ENCODE measurements at places on chromosomes 11 and 22.

- DNase-seq, result peak; percentile 49
Measured at GRCh38 chr22:50269970-50270665, at the start of gene MAPK11. Gene MAPK11 (minus strand): TSS chr22:50270380. CDS start chr22:50270292, 88 bp downstream.

- DNase-seq, result no peak
Measured at GRCh38 chr11:129880311-129880710, 15.1 kb downstream of the NFRKB start.

DNA sequence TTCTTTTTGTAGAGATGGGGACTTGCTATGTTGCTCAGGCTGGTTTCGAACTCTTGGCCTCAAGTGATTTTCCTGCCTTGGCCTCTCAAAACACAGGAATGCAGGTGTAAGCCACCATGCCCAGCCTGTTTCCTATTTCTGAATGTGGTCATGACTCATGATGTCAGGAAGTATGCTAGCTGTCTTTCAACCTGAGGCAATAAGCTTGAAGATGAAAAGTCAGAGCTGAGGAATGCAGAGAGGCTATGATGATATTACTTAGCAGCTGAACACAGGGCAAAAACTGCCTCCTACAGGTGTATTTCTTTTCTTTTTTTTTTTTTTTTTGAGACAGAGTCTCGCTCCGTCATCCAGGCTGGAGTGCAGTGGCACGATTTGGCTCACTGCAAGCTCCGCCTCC is 9.0 kb upstream of the NUCB2 start:
- no peak for DNase-seq

GRCh38 chr11:109940816-109941215 is 152.4 kb upstream of the ZC3H12C start:
- no peak for DNase-seq

DNA sequence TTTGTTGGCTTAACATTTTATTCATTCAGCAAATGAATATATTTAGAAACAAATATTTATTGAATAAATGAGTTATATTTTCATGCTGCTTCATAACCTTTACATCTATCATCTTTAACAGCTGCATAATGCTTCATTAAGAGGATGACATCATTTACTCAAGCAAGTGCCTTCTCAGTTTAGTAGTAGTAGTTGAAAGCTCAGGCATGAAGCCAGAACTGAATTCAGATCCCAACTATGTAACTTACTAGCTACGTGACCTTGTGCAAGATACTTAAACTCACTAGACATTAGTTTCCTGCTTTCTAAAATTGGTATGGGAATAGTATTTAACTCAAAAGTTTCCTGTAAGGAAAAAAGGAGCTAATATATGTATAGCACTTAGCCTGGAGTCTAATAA is 90.3 kb downstream of the TMPRSS5 start:
- DNase-seq, result no peak

DNA sequence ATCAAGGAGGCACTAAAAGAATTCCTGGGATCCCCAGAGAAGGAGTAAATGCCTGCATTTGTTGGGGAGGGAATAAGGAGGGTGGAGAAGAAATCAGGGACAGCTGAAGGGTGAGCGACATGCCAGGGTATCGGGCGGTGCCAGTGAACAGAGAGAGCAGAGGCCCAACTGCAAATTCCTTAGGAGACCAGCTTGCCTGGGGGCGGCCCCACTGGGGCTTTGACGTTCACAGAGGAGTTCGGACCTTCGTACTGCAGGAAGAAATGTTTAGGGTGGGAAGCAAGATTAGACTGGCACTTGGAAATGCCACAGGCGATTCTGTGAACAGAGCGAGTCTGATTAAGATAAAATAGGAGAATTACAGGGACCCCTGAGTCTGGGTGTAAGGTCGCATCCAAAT is 65.1 kb upstream of the FGF3 start:
- no peak for DNase-seq

- no peak for DNase-seq
Measured at GRCh38 chr11:82722231-82722630, 11.4 kb downstream of the FAM181B start.

- no peak for DNase-seq
Measured at GRCh38 chr22:39134366-39135091, 18.0 kb downstream of the CBX7 start.

DNA sequence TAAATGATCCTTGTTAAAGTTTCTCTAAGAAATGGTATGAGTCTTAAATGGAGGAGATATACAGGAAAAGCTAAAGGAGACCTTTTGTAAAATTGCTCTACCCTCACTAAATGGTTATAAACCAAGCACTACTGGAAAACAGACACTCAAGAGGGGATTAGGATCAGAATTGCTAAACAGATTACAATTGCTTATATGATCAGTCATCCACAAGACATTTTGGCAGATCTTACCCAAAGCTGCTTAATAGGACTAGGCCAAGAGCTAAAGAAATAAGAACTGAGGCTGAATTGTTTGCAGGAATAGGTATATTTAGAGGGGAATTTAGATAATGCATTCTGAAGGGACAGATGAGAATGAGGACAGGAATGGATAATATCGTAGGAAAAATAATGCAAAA is 9.5 kb downstream of the HARBI1 start:
- no peak for DNase-seq

DNA sequence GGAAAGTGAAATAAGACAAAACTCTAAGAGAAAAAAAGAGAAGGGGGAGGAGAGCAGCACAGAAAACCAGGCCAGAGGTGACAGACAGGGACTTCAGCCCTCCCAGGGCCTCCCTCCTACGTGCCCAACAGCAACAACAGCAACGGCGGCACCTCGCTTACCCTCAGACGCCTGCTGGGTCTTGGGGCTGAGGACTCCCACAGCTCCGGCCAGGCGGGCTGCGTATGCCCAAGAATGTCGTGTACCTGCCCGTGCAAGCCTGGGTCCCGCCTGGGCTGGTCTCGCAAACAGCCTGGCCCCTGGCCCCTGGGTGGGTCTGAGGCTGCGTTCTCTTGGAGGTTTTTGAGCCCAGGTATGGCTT is 30.5 kb downstream of the ARAP1 start:
- peak; percentile 31 for DNase-seq

DNA sequence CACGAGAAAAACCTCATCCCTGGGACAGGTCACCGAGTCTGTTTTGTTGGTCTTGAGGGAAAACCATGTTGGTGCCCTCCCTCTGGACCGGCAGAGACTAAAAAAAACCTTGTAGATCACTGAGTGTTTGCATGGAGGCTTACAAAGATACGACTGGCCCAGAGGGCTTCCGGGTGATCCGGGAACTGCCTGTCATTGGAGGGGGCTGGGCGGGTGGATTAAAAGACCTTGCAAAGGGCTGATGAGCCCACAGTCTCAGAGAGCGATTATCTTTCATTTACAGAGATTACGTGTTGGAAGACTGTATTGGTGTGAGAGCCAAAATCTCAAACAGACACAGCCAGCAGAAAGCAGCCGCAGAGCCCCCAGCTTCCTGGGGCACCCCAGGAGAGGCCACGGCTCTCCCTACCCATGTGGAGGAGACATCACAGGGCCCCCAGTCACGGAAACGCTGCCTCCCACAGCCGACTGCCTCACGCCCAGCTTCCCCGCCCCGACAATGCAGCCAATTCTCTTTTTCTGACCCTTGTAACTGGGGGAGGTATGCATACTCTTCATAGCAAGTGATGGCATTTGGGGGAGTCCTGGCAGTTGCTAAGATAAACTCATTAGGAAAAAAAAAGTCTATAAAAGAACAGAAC is 426.4 kb downstream of the CTTN start:
- DNase-seq, result no peak

DNA sequence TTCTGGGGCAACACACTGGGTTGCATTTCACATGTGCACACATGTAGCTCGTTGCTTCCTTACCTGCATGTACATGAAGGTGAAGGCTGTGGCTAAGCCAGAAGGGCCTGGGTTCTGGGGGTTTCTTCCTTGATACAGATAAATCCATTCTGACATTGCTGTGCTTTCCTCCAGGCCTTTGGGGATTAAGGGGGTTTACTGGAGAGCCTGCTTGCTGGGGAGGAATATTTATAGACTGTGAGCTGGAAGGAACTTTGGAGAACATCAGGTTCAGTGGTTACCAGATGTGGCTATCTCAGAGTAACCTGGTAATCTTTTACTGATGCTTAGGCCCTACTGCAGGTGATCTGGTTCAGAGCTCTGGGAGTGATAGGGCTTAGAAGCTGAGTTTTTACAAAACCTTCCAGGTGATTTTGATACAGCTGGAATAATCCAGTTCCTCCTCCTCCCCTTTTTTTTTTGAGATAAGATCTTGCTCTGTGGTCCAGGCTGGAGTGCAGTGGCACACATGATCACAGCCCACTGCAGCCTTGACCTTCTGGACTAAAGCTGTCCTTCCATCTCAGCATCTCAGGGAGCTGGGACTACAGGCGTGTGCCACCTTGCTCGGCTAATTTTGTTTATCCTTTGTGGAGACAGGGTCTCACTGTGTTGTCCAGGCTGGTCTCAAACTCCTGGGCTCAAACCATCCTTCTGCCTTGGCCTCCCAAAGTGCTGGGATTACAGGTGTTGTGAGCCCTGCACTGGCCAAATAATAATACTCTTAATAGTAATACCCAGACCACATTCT is 19.9 kb downstream of the ACO2 start:
- no peak for DNase-seq

GRCh38 chr22:19824212-19824925 is 30.3 kb downstream of the GNB1L start:
- no peak for DNase-seq

DNA sequence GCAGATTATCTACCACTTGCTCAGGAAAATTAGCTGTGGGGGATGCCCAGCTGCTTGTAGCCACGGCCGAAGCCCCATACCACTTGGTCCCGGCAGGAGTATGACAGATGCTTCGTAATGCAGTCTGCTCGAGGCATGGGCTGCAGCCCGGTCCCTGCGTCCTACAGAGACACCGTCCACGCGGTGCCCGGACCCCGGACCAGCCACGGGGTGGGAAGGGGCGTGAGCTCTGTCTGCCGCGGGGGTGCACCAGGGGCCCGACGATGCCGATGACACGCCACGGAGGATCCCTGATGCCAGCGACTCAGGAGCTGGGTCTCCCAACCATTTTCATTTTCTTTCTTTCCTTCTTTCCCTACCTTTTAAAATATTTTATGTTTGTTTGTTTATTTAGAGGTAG is 30.0 kb downstream of the SLC25A17 start:
- no peak for DNase-seq

DNA sequence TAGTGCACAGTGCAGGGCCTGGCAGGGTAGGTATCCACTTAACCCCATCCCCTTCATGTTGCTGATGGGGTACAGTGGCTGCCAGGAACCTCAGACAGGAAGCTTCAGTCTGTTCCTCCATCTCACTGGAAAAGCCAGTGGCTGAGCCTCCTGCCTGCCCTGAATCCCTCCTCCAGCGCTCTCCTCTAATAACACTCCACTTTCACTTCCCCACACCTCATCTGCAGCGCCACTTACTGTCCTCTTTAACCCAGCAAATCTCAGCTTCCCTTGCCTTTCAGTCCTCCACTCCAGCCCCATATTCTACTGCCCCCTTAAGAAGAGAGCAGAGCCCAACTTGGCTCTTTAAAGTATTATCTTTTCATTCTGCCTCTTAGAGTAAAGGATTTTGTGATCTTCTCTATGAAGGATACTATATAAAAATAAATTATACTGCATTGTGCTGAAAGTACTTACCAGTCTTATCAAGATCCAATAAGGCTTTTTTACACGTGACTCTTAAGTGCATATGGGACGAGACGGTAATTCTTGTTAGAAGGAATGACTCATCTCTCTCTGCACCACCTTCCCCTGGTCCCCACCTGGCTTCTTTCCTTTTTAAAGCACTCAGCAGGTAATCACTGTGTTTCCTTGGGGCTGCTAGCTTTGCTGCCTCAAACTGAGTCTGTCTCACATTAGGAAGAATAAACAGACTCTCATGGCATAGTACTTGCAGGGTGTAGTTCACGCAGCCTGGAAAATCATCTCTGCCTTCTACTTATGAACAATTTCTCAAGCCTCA is 238.0 kb upstream of the NARS2 start:
- no peak for DNase-seq

- DNase-seq, result no peak
Measured at GRCh38 chr11:12157241-12157661, 46.9 kb downstream of the MICAL2 start.

GRCh38 chr22:49490692-49491091 is 337.0 kb downstream of the BRD1 start:
- DNase-seq, result no peak

DNA sequence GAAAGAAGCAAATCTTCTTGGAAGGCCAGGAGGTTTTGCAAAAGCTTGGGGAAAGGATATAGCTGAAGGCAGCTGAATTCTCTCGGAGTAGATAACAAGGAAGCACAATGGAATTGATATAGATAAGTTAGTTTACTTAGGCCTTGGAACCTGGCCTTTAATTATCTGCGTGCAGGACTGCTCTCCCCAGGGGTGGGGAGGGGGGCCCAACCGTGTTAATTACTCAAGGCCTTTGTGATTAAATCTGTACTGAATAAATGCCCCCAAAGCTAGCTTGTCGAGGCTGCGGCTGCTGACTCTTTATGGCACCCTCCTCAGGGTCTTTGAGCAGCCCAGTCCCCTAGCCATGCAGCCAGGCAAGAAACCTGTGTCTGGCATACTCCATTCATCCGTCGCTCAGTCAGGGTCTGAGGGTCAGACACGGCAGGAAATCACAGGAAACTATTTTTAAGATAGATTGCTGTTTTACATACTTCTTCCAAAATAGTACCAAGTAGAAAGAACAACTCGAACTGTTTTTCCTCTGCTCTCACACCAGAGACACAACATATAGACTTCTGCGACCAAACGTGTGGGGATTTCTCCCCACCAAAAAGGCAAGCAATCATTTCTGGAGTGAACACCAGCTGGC is 36.5 kb downstream of the MS4A2 start:
- no peak for DNase-seq

GRCh38 chr11:9972989-9973388 is 309.1 kb downstream of the SWAP70 start:
- no peak for DNase-seq

DNA sequence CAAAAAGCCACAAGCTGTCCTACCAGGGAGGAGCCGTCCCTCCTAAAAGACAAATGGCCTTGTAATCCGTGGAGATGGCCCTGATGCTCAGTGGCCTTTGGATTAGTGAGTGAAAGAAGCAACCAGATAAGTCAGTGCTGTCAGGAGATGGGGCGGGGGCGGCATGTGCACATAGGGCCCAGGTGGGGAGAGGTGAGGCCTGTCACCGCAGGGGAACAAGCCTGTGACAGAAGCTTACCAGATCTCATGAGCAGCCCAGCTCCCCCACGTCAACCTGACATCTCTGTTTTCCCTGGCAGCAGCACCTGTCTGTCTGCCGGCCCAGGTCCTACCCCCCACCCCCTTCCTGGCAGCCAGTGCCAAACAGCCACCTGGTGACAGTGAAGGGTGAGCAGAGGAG is 162.6 kb downstream of the BUD13 start:
- no peak for DNase-seq

GRCh38 chr22:39081016-39081415 is 3.9 kb downstream of the APOBEC3G start:
- DNase-seq, result no peak

DNA sequence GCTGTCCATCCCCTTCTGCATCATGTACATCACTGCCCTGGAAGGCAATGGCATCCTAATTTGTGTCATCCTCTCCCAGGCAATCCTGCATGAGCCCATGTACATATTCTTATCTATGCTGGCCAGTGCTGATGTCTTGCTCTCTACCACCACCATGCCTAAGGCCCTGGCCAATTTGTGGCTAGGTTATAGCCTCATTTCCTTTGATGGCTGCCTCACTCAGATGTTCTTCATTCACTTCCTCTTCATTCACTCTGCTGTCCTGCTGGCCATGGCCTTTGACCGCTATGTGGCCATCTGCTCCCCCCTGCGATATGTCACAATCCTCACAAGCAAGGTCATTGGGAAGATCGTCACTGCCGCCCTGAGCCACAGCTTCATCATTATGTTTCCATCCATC is 337 bp downstream of the OR52B6 start:
- DNase-seq, result no peak

All from activated gamma-delta T cell treated with anti-CD3 and anti-CD28 coated beads, Interleukin-2, amount 50 U/mL, for 16 hours (primary cell).